Putamen (tissue), 1 donor: ENCODE measurements at places on chromosomes 3 and 15.

GRCh38 chr3:83649692-83650091 lies 1309.1 kb upstream of the CADM2 start:
- no peak for DNase-seq

DNA sequence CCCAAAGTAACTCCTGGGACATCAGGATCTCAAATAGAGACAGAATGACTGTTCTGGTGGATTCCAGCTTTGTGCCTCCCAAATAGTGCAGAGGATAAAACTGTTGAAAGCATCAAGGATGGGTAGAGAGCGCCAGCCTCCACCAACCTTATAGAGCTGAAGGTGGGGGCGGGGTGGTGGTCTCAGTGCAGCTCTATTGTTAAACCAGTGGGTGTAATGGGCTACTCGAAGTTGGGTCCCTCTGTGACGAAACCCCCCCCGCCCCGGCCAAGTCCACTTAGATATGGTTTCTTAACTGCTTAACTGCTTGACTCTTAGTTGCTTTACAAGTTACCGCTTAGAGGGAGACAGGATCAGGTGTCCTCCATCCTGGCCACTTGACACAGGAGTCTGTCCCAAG lies 22.7 kb downstream of the DHX30 start:
- no peak for DNase-seq

GRCh38 chr3:127772273-127772672 lies 50.0 kb downstream of the MGLL start:
- DNase-seq = no peak

DNA sequence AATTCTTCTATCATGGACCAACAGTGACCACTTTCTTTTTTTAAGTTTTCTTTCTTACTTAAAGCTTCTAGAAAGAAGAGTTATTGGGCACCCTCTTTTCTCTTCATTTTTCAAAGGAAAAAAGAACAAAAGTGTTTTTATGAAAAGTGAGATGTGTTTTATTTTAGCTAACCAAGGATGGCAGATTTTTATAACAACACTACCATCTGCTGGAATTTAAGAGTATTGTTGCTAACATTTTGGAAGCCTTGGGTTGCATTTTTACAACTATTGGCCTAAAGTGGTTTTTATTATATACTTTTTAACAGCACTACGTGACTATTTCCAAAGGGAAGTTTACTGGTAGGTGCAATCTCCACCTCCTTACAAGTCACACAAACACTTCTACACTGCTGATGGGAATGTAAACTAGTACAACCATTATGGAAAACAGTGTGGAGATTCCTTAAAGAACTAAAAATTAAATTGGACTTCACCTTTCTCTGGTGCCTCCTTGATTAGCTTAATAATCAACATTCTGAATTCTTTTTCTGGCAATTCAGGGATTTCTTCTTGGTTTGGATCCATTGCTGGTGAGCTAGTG lies 237.7 kb upstream of the AGTR1 start:
- DNase-seq = no peak

DNA sequence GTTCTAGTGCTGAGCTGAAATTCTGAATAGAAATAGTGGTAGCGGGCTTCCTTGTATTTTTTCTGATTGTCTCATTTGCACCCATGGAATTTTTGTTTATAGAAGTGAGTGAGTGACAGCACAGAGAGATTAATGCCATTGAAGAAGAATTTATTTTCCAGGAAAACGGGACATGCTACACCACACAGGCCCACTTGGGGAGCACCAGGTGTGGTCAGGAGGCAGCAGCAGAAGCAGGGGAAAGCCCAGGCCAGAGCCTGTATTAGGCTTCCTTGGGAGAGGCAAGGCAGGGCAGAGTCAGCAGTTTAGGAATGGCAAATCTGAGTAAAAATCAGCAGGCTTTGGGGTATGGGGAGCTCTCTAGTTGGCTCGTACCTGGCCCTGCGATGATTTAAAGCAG lies 88.4 kb upstream of the ATP11B start:
- DNase-seq = no peak

GRCh38 chr3:34225821-34226366 lies 427.5 kb downstream of the PDCD6IP start:
- DNase-seq = no peak

- no peak for DNase-seq
Observed at GRCh38 chr3:61903074-61903473, 341.7 kb downstream of the PTPRG start.

DNA sequence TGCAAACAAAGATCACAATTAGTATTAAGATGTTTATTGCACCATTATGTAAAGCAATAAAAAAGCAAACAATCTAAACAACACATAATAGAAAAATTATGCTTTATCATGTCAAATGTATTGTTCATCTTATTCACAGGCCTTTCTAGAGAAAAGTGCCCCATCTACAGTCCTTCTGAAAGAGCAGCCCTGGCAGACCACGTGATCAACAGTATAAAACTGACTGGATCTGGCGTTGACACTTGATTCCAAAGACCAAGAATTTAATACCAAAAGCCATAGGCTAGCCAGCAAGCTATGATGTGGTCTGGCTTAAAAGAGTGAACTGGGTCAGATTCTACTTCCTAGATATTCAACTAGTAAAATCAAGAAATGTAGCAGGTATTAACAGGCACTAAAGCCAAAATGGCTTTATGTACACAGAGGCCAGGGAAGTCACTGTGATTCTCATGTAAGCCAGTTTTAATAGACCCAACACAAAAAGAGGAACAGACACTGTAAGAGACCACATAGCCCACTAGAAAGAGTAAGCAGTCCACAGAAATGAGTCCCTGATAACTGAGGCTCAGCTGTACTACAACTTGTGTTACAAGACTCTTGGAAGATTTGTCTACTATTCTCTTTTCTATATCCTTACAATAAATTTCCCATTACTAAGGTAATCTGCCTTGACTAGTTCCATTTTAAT lies 32.5 kb downstream of the DMXL2 start:
- no peak for DNase-seq

DNA sequence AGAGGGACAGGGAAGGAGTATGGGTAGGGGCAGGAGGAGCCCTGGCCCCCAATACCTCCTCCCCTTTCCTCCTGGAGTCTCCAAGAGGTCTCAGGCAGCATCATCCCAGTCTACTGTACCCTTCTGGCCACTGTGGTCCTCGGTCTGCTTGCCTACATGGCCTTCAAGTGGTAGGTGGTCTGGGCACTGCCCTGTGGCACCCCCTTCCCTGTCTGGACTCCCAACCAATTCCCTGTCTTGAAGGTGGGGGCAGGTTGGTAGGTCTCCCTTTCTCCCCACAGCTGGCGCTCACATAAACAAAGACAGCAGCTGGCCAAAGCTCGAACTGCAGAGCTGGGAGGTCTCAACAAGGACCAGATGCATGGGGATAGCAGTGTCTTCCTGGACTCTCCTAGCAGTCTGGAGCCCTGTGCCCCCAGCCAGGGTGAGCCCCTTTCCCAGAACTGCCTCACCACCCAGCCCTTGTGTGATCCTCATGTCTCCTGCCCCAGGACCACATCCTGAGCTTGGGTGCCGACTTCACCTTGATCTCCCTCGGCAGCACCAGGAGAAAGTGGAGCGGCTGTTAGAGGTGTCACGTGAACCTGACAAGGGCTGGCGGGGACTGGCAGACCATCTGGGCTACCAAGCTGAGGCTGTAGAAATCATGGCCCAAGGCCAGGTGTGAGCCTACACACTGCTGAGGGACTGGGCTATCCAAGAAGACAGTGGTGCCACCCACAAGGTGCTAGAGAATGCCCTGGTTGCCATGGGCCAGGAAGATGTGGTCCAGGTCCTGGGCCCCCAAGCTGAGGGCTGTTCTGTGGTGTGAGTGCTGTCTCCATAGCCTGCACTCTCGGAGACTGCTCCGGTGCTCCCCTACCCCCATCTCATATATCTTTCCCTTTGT lies 33.1 kb downstream of the NBEAL2 start:
- no peak for DNase-seq

DNA sequence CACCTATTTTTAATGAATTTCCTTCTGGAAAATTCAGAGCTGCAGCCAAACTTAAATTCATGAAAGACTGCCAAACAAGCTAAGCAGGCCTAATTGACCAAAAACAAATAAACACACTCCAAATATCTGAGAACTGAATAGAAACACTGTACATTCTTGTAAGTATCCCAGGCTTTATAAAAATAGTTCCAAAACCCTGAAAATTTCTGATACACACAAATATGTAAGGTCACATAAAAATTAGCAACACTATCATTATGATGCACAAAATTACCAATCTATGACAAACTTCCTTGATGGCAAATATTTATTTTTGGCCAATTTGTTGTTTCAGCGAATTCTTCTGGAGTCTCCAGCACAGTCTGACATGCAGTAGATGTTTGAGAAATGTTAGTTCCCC lies 117.9 kb upstream of the UBE2E2 start:
- DNase-seq = no peak

GRCh38 chr15:53869044-53869805 lies 109.0 kb upstream of the UNC13C start:
- no peak for DNase-seq

- DNase-seq = no peak
Observed at GRCh38 chr3:42704136-42704841, 1.7 kb upstream of the HHATL start.

DNA sequence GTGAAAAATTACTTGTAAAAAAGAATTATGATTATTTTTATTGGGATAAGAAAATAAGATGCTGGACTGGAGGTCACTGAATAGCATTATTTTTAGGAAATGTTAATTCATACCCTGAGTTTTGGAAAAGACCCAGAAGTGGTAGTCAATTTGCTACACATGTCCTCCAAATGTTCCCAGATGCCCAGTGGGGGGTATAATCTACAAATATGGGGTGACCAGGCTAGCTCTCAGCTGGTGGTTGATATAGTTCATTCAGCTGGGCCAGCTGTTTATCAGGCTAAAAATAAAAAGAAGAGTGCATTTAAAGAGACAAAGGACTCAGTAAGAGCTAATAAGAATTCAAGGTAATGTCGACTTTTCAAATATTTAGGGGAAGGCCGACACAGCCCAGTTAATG lies 402.0 kb upstream of the GOLIM4 start:
- no peak for DNase-seq

- no peak for DNase-seq
Observed at GRCh38 chr15:22806664-22807063, 20.2 kb downstream of the NIPA1 start.

GRCh38 chr15:39939487-39940452 lies 5.9 kb downstream of the EIF2AK4 start:
- no peak for DNase-seq

- no peak for DNase-seq
Observed at GRCh38 chr3:21259896-21260295, 491.1 kb downstream of the ZNF385D start.

- DNase-seq = no peak
Observed at GRCh38 chr15:58063614-58064013, 1.9 kb downstream of the ALDH1A2 start.

- DNase-seq = no peak
Observed at GRCh38 chr15:68401496-68402431, 30.2 kb downstream of the ITGA11 start.

GRCh38 chr3:108546247-108546646 lies 35.9 kb upstream of the MYH15 start:
- no peak for DNase-seq

DNA sequence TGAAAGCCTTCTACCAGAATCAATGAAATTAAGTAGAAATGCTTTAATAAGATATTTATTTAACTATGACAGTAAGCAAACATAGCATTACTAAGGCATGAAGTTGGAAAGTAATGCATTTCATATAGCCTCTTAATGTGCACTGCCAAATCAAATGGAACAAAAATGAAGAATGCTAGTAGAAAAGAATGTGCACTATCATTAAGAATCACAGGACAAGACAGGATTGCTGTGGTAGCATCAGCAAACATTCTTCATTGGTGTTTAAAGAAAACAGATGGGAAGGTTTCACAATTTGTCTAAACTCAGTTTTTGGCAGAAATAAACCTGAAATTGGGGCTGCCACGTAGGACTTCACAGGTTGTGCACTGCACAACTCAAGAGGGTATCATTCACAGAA lies 168.9 kb downstream of the CNTN3 start:
- DNase-seq = no peak

DNA sequence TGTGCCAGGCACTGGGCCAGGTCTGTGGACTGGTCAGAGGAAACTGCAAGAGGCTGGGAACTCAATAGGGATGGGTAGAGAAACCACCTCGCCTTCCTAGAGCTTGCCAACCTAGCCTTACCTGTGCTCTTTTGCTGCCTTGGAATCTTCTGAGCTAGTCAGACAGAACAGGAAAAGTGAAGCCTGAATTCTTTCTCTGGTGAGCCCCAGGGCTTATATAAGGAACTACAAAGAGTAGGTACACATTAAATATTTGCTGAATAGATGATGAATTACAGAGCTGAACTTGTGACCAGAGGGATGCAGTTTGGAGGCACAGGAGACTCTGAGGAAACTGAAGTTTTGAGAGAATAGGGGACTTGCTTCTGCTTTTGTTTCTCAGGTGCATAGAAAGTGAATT lies 15.6 kb upstream of the FBXW12 start:
- DNase-seq = no peak

- no peak for DNase-seq
Observed at GRCh38 chr3:64816355-64816754, 128.6 kb upstream of the ADAMTS9 start.

GRCh38 chr15:82749951-82750830 lies 40.5 kb upstream of the AP3B2 start:
- peak; percentile 94 for DNase-seq

- DNase-seq = no peak
Observed at GRCh38 chr3:46061108-46061720, 33.9 kb upstream of the XCR1 start.

DNA sequence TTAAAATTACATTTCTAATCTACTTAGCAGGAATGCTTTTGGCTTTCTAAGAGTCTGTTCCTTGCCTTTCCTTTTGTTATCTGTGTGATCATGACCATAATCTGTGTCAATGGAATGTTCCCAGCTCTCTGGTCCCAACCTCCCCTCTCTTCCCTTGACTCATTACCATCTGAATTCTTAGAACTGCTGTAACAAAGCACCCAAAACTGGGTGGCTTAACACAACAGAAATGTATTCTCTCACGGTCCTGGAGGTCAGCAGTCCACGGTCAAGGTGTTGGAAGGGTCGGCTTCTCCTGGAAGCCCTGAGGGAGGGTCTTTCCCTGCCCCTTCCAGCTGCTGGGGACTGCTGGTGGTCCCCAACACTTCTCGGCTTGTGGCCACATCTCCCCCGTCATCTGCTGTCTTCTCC lies 81.1 kb downstream of the LRRK1 start:
- no peak for DNase-seq

GRCh38 chr3:57943525-57944495 lies 64.4 kb upstream of the FLNB start:
- no peak for DNase-seq

- peak; percentile 30 for DNase-seq
Observed at GRCh38 chr3:171614318-171614921, 154.2 kb upstream of the TNIK start.

GRCh38 chr3:134680796-134681521 lies 30.1 kb upstream of the KY start:
- no peak for DNase-seq
